ENCODE measurements at places on chromosomes 2 and 18. TPM values are rescaled to one million over a fixed set of nuclear protein-coding genes. Genes with fewer than 3 reads are reported as not detected.

Gene MGAT4A
- total RNA-seq, result 18.7 TPM

Gene CPO
- total RNA-seq, result not detected

Gene PLB1
- 6.1 TPM for total RNA-seq

Gene CTLA4
- 0.56 TPM for total RNA-seq

Gene MAL
- 10.5 TPM for total RNA-seq

Gene SERPINB2
- not detected for total RNA-seq

Gene VSNL1
- 18.3 TPM for total RNA-seq
